Activated T-helper 1 cell treated with anti-CD3 and anti-CD28 coated beads, Interleukin-12 subunit alpha, Interleukin-12 subunit beta, Interleukin-2, Interleukin-4 antibody, amounts not matched to agents 30 ng/mL and 10 ng/mL and 1 ng/mL, durations not matched to agents 14 hours and 24 hours and 36 hours (primary cell): ENCODE measurements at places on chromosomes 12 and 14. TPM values are rescaled to one million over a fixed set of nuclear protein-coding genes. Genes with fewer than 3 reads are reported as not detected.

GRCh38 chr12:58695263-58695662, 225.0 kb downstream of the LRIG3 start:
- no peak for DNase-seq

GRCh38 chr12:31728289-31728916, 418 bp downstream of the AMN1 start:
- no peak for DNase-seq

DNA sequence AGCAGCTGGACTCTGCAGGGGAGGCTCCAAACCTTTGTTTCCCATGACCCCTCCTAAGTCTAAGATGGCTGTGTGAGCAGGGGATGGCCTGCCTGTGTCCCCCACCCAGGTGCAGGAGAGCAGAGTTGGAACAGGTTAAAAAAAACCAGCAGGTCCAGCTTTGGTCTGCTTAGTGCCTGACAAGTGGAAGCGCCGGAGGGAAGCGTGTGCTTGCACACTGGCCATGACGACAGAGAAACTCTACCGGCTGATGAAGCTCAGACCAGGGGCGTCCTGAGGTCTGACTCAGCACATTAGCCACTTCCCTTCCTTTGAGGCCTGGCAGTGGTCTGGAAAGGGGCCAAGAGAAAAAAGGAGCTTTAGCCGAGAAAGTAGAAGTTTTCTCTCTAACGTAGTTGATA, 280.1 kb downstream of the VRK1 start:
- no peak for DNase-seq

DNA sequence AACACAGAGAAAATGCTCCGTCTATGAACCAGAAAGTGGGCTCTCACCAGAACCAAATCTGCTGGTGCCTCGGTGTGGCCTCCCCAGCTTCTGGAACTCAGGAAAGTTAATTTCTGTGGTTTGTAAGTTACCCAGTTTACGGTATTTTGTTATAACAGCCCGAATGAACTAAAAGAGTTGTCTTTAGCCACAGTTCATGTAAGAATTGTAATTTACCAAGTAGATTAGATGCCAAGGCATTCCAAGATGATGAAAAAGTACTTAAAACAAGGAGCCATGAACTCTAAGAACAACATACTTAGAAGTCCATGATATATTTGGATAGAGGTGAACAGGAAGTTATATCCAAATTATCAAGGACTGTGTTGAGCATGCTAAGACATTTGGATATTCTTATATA, 259.9 kb upstream of the GARIN6 start:
- no peak for DNase-seq

GRCh38 chr12:21434699-21435098, 2.8 kb upstream of the PYROXD1 start:
- no peak for DNase-seq

DNA sequence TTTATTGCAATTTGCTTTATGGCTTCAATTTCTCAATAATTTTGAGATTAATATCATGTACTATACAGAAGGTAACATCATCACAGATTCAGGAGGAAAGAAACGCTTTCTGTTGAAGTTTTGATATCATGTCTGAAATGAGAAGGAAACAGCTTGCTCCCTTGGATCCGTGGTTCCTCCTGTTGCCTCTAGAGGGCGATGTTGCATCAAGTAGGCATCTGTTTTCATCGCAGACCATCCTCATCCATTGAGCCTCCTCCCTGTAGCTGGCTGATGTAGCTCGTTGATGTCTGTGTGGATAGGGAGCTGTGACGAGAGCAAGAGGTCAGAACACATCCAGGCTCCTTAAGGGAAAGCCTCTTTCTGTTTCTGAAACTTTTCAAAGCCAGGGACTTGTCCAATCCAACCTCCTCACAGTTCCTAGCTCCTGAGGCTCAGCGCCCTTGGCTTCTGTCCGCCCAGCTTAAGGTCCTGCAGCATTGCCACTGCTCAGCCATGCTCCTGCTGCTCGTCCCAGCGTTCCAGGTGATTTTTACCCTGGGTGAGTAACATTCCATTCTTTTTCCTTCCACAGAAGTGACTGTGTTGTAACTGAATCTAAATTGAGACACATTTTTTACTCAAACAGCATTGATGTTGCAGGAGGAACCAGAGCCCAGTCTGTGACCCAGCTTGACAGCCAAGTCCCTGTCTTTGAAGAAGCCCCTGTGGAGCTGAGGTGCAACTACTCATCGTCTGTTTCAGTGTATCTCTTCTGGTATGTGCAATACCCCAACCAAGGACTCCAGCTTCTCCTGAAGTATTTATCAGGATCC, 304.8 kb upstream of the OR4E1 start:
- peak; percentile 51 for DNase-seq

- DNase-seq, result no peak
Observed at GRCh38 chr12:124750787-124751471, 112.7 kb downstream of the SCARB1 start.

- DNase-seq, result no peak
Observed at GRCh38 chr14:99271221-99271941, 616 bp downstream of the BCL11B start.

DNA sequence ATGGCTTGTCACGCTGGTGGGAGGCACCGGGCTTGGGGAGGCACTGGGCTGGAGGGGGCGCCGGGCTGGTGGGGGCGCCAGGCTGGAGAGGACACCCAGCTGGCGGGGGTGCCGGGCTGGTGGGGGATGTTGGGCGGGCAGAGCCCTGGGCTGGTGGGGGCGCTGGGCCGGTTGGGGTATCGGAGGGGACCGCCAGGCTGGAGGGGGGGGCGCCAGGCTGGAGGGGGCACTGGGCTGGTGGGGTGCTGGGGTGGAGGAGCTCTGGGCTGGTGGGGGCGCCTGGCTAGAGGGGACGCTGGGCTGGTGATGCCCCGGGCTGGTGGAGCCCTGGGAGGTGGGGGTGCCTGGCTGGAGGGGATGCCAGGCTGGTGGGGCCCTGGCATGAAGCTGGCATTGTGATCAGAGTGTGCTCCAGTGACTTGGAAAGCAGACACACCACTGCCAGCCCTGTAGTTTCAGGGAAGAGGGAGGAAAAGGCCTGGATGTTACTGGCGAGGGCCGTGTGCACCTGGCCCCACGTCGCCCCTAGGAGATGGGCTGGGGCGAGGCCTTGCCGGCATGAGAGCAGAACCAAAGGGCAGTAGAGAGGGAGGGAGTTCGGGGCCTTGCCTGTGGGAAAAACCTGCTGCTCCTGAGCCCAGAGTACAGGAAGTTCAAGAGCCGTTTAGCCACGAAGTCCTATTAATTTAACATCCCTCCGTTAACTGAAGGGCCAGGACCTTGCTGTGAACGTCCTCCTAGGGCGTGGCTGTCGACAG, 13.1 kb downstream of the TEDC1 start:
- DNase-seq, result no peak

DNA sequence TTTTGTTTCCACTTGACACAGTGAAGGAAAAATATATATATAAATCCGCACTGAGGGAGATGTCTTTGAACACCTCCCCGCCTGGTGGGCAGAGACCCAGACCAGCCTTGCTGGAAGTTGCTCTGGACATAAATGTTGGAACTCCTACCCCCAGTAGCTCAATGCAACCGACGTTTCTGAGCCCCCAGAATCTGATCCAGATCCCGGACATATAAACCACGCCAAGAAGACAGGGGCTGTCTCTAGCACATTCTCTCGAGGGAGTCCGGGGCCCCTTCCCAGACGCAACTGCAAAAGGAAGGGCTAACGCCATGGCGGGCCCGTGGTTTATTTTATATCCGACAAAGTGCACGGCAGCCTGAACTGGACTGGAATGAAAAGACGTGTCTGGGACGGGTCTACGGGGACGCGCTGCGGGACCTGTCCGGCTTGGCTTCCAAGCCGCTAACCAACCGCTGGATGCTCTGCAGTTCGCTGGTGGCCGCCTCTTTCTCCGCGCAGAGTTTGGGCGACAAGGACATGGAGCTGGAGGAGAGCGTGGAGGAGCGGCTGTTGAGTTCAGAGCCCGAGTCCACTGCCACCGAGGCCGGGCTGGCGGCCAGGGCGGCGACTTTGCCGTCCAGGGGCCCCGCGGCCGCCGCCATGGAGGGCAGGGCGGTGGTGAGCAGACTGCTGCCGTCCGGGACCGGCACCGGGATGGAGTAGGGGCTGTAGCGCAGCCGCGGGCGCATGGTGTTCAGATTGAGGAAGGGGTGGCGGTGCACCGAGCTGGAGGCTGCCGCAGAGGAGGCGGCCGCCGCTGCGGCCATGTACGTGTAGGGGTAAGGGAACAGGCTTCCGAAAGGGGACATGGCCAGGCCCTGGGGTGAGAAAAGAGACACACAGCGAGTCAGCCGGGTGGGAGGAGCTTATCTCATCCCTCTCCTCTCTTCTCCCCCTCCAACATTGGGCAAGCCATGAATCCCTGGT, 12.2 kb downstream of the TBX3 start:
- DNase-seq, result no peak

- DNase-seq, result no peak
Observed at GRCh38 chr14:89357655-89358297, 59.3 kb downstream of the FOXN3 start.

DNA sequence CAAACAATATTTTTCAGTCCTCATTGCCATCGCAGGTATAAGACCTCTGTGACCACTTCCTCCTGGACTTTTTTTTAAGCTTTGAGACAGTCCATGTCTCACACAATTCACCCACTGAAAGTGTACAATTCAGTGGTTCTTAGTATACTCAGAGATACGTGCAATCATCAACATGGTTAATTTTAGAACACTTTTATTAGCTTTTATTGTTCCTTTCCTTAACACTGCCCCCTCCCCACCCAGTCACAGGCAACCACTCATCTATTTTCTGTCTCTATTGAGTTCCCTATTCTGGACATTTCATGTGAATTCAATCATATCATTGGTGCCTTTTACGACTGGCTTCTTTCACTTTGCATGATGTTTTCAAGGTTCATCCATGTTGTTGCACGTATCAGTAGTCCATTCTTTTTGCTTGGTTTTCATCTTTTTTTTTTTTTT, 16.2 kb downstream of the NCKAP5L start:
- DNase-seq, result no peak

DNA sequence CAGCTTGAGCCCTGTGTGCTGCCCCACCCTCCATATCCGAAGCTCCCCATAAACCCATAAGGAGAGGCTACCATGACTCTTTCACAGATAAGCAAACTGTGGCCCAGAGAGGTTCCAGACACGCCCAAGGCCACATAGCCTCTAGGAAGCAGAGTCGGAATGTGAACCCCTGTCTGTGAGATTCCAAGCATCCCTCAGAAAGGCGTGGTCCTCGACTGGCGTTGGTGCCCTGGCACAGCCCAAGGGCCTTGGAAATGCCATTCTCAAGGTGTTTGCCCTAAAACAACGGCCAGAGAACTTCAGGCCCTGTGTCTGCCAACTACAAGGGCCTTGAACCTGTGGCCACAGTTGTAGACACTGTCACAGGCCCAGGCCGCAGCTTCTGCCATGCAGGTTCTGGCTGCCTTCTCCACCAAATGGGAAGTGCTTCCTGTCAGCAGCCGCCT, 8.5 kb upstream of the DIO3 start:
- DNase-seq, result no peak

DNA sequence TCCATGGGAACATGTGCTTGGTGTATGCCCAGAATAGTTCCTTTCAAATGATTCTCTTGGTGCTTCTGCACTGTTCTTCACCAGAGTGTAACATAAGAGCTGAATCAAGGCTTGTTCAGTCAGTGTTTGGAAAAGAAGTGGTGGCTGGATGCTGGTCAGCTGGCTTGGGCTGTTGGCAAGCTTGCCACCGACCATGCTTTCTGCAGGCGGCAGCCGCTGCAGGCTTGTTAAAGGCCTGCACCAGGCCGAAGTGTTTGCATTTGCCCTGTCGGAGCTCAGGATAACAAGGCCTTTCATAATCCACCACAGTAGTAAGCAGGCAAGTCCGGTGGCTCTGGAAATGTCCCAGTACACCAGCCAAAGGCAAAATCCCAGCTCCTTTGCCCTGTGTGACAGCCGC, 26.9 kb downstream of the DAAM1 start:
- DNase-seq, result no peak

- DNase-seq, result no peak
Observed at GRCh38 chr12:69898236-69898635, 73.2 kb downstream of the MYRFL start.

GRCh38 chr12:95882080-95882479, 23.3 kb downstream of the SNRPF start:
- DNase-seq, result no peak

- DNase-seq, result no peak
Observed at GRCh38 chr12:75447691-75448393, 32.7 kb upstream of the GLIPR1 start.

DNA sequence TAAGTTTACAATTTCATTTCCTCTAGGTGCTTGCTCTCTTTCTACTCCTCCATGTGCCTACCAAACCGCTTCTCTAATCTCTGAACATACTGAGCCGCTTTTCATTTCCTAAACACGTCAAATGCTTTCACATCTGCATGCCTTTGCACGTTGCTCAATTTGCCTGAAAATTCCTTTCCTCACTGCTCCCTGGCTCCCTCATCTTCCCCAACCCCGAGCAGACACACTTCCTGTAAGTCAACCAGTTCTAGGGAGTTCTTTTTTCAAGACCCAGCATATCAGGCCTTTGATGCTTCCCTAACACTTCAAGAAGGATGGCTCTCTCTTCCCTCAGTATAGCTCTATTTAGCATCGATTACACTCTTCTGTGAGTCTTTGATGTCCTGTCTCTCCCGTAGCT, 50.3 kb downstream of the LMO3 start:
- DNase-seq, result no peak

DNA sequence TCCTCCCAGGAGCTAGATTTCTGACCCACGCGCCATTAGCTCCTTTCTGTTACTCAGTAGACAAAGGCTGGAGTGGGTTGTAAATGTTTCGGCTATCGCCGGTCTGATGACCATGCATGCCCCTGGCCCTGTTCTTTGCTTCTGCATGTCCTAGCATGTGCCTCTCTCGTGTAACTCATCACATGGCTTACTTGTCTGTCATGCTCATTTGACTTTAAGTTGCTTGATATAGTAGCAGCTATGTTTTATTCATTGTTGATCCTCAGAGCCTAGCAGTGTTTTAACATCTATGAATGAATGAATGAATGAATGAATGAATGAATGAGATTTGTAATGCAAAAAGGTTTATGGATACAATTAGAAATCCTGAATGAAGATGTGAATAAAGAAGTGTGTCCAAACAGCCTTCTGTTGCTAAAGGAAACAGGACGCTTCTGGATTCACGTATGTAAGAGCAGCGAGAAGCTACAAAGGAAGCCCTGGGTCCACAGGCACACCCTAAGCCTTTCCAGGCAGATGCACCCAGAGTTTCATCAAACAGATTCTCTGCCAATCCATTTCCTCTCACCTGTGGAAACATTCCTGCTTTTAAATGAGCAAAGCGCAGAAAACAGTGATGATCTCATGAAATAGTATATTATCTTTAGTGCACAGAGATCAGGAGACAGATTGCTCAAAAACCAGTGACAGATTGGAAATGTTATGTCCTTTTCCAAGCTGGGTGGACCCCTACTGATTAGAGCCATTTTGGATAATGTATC, 3.4 kb downstream of the GSG1 start:
- no peak for DNase-seq

- DNase-seq, result no peak
Observed at GRCh38 chr14:54594537-54594936, 27.6 kb downstream of the SAMD4A start.

GRCh38 chr14:91728616-91729183, 3.2 kb downstream of the CATSPERB start:
- DNase-seq, result no peak

GRCh38 chr12:108346727-108347710, 7.9 kb upstream of the CMKLR1 start:
- DNase-seq, result no peak

RAPGEF3 gene
- 4.7 and 6.5 TPM in 2 replicates for total RNA-seq

AKAP6 gene
- total RNA-seq, result 0.21 and 0.59 TPM in 2 replicates

NAV3 gene
- total RNA-seq, result not detected in 2 replicates

HOXC10 gene
- total RNA-seq, result not detected in 2 replicates

NANOG gene
- total RNA-seq, result not detected in 2 replicates

TBX3 gene
- not detected in 2 replicates for total RNA-seq

EPYC gene
- total RNA-seq, result not detected in 2 replicates

NRL gene
- total RNA-seq, result 2.1 and 2.7 TPM in 2 replicates
